A172 (cell line): ENCODE measurements at places on chromosomes 2 and 18. TPM values are rescaled to one million over a fixed set of nuclear protein-coding genes. Genes with fewer than 3 reads are reported as not detected.

DNA sequence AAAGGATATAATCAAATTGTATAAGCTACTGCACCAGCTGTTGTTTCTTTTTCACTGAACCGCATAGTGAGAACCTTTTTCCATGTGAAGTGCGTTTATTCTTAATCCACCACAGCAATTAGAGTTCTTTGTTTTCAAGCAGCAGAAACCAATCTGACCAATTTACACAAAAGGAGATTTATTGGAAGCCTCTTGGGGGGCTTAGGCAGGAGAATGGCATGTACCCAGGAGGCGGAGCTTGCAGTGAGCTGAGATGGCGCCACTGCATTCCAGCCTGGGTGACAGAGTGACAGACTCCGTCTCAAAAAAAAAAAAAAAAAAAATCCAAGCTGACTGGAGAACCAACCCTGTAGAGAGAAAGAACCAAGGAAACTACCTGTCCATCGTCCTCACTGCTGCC is 10.0 kb downstream of the ADNP2 start:
- no peak for DNase-seq

DNA sequence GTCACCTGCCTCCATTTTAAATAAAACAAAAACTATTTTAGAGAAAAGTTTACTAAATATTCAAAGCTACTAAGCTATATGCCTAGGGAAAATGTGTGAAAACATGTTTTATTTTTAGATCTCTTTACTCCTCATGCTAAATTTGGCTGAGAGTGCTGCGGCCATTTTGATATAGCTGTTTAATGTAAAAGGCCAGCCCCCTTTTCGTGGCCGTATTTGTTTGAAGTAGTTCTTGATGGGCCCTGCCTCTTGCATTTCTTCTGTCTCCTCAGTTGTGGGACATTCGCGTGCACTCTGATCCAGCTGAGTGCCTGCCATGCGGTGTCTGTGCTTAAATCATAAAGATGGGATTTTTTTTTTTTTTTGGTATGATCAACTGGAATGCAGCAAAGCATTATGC is 64.0 kb downstream of the ZNF407 start:
- DNase-seq, result no peak

GRCh38 chr2:192119536-192119935 is 75.2 kb downstream of the TMEFF2 start:
- DNase-seq, result no peak

- no peak for DNase-seq
Observed at GRCh38 chr2:64718250-64718885, 64.7 kb upstream of the SERTAD2 start.

- no peak for DNase-seq
Observed at GRCh38 chr2:29012211-29012681, 31.1 kb downstream of the TOGARAM2 start.

- no peak for DNase-seq
Observed at GRCh38 chr2:233462826-233463470, 103.6 kb downstream of the USP40 start.

DNA sequence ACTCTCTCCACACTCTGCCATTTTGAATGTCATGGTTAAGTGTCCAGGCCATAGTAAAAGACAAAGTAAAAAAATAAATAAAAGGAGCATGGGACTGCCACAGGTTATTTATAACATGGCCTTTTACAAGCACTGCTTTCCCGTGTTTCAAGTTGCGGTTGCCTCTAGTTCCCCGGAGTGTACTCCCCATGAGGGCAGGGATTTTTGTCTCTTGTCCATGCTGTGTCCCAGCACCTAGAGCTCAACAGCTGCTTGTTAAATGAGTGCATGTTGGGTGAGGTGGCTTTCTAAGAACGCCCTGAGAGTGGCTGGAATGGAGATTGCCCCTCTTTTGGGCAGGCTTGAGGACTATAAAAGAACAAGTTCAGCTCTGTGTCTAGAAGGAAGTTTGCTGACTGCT is 8.4 kb downstream of the CAVIN2 start:
- no peak for DNase-seq

DNA sequence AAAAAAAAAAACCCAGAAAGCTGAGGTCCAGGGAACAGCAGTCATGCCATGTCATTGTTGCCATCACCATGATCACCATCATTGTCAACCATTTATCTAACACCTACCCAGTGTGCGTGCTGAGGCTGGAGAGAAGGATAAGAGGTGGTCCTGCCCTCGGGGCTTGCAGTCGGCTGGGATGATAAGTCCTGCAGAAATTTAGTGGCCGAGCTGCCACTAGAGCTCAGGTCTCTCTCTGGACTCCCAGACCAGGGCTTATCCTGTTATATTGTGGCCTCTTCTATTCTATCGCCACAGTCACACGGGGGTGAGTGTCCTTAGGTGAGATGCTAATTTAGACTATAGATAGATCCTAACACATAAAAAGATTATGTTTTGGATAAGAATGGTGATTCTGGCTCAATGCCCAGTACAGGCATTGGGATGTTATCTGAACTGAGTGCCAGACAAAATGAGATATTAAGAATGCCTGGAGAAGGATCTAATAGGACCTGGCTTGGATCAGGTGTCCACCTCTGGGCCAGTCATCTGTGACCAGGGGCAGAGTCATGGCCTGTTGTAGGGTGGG is 43.2 kb upstream of the YWHAQ start:
- peak; percentile 63 for DNase-seq

DNA sequence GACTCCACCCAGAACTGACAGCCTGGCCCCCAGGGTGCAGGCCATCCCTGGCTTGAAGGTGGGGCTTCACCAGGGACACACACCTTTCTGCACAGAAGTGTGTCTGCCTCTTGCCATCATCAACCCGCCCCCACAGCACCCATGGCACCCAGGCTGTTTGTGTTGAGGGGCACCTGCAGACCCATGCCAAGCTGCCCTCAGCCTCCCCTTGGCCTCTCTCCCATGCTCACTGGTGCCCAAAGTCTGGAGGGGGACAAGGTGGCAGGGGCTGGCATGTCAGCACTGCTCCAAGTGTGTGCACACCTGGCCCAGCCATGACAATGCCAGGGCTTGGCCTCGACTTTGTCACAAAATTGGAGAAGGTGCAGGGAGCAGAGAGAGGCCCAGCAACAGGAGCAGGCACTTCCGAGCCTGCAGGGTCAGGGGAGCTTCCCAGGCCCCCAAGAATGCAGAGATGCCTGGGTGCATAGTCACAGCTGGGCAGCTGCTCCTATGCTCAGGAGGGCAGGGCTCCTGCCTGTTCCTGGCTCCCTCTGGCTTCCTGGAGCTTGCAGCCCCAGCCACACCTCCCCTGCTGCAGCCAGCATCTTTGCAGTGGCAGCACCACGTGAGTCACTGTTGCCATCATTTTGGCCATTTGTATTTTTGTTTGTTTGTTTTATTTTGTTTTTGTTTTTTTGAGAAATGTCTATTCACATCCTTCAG is 280.6 kb upstream of the UBE2E3 start:
- peak; percentile 19 for DNase-seq

DNA sequence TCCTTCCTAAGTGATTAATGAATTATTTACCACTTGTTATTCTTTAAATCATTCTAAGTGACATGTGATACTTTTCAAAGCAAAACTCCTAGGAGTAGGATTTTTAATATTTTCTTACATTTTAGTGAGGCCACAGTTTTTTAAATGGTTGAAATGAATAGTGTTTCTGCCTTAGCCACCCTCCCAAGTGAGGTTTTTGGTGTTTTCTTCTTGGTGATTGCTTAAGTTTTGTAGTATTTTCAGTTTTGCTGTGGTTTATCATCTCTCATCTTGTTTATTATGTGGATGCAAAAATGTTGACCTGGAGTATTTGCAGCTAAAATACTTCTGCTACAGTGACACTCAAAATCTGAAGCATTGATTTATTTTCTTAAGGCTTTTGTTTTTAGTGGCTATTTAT is 9.8 kb downstream of the AFTPH start:
- no peak for DNase-seq

- DNase-seq, result peak; percentile 4
Observed at GRCh38 chr2:224775647-224776046, 59.5 kb upstream of the CCDC195 start.

DNA sequence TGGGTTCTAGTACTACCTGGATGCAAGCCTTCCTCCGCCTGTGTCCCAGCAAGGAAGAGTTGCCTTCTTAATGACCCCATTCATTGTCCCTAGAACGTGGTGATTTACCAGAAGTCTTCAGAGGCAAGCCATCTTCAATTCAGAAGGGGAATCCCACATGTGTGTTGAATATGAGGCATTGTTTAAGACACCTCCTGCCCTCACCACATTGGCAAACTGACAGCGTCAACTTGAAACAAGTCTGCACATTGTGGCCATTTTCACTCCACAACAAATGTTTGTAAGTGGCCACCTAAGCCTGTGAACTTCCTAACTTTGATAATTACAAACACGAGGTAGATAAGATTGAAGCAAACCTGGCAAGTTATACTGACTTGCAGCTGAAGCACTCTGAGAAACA is 83.7 kb downstream of the TCF7L1 start:
- DNase-seq, result no peak

GRCh38 chr2:27185331-27186026 is 26.4 kb upstream of the ATRAID start:
- peak; percentile 18 for DNase-seq

- DNase-seq, result no peak
Observed at GRCh38 chr2:28930205-28930604, 35.7 kb downstream of the WDR43 start.

GRCh38 chr2:126408671-126409070 is 247.3 kb upstream of the GYPC start:
- DNase-seq, result no peak

- DNase-seq, result no peak
Observed at GRCh38 chr18:60471652-60472051, 99.1 kb upstream of the MC4R start.

GRCh38 chr2:215210082-215210481 is 71.7 kb upstream of the ABCA12 start:
- no peak for DNase-seq

GRCh38 chr2:160459538-160460332 is 33.9 kb downstream of the RBMS1 start:
- DNase-seq, result no peak

- no peak for DNase-seq
Observed at GRCh38 chr2:71505086-71505769, 51.9 kb downstream of the DYSF start.

PLEK gene
- not detected in 2 replicates for total RNA-seq

DSC1 gene
- not detected in 2 replicates for total RNA-seq

CRYGD gene
- total RNA-seq, result not detected in 2 replicates

NFE2L2 gene
- 47.1 and 51.1 TPM in 2 replicates for total RNA-seq

DPP4 gene
- 0.03 and 1.2 TPM in 2 replicates for total RNA-seq

PROC gene
- 2.7 and 2.8 TPM in 2 replicates for total RNA-seq
